ENCODE measurements at places on chromosomes 7 and 10. TPM values are rescaled to one million over a fixed set of nuclear protein-coding genes. Genes with fewer than 3 reads are reported as not detected.

CALHM1 gene
- polyA plus RNA-seq: 0.04 TPM

CYP3A4 gene
- polyA plus RNA-seq: 14.3 TPM

ACBD7 gene
- polyA plus RNA-seq: 2.2 TPM

SLC37A3 gene
- 38.7 TPM for polyA plus RNA-seq

MSMB gene
- 0.25 TPM for polyA plus RNA-seq

ELFN1 gene
- polyA plus RNA-seq: 2.3 TPM

GOLGA7B gene
- 3.9 TPM for polyA plus RNA-seq

ABCB4 gene
- polyA plus RNA-seq: 1.0 TPM

ELN gene
- 54.4 TPM for polyA plus RNA-seq

KLLN gene
- 1.0 TPM for polyA plus RNA-seq

OIT3 gene
- polyA plus RNA-seq: 9.9 TPM

PURB gene
- 22.7 TPM for polyA plus RNA-seq

ATRNL1 gene
- polyA plus RNA-seq: 2.6 TPM

KLF14 gene
- 0.18 TPM for polyA plus RNA-seq

PALS2 gene
- 9.5 TPM for polyA plus RNA-seq

BPGM gene
- polyA plus RNA-seq: 14.9 TPM

ASB10 gene
- not detected for polyA plus RNA-seq

SFRP5 gene
- 25.0 TPM for polyA plus RNA-seq

CLDN3 gene
- 167 TPM for polyA plus RNA-seq

LIPJ gene
- 0.10 TPM for polyA plus RNA-seq

VSTM4 gene
- 10.2 TPM for polyA plus RNA-seq

PRSS37 gene
- 0.34 TPM for polyA plus RNA-seq

EGR2 gene
- 2.1 TPM for polyA plus RNA-seq

CALD1 gene
- polyA plus RNA-seq: 191 TPM

NPFFR1 gene
- polyA plus RNA-seq: 0.31 TPM

SLC39A12 gene
- 0.03 TPM for polyA plus RNA-seq

EN2 gene
- not detected for polyA plus RNA-seq

DENND2A gene
- 12.2 TPM for polyA plus RNA-seq

MMRN2 gene
- polyA plus RNA-seq: 7.2 TPM

PRRT4 gene
- polyA plus RNA-seq: 0.73 TPM

HMX2 gene
- 1.1 TPM for polyA plus RNA-seq

CTAGE4 gene
- 18.7 TPM for polyA plus RNA-seq

PDZD7 gene
- 95.8 TPM for polyA plus RNA-seq

CCAR1 gene
- 86.8 TPM for polyA plus RNA-seq

HTR7 gene
- polyA plus RNA-seq: 2.2 TPM

DRGX gene
- polyA plus RNA-seq: 0.78 TPM

NPSR1 gene
- polyA plus RNA-seq: 0.16 TPM

ADAM12 gene
- polyA plus RNA-seq: 2.2 TPM

FAM25A gene
- polyA plus RNA-seq: not detected

PAX2 gene
- 0.06 TPM for polyA plus RNA-seq

SPDYE2 gene
- polyA plus RNA-seq: 3.2 TPM

OPN1SW gene
- 0.18 TPM for polyA plus RNA-seq
